ENCODE measurements at places on chromosomes 13 and 19.

GRCh38 chr13:111790621-111791020, 276.3 kb upstream of the SOX1 start:
- DNase-seq = no peak

DNA sequence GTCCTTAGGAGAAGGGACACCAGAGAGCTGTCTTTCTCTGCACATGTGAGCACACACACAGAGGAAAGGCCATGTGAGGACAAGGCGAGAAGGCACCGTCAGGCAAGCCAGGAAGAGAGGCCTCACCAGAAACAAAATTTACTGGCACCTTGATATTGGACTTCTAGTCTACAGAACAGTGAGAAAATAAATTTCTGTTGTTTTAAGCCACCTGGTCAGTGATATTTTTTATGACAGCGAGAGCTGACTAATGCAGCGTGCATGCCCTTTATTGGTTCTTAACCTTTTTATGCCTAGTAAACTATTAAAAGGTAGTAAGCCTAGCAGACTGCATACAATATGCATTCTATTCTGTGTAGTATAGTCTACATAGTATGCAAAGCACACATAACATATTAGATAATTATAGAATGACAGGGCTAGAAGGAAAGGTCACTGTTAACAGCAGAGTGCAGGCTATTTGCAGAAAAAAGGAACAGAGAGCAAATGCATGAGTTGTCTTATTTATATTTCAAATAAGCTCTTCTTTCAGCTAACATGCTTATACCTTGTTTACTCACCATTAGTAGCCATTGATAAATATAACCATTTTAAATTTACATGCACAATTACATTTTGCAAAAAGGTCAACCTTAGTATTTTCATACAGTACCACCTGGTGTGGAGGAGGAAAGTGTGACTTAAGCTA, 25.2 kb upstream of the KATNAL1 start:
- DNase-seq = no peak

DNA sequence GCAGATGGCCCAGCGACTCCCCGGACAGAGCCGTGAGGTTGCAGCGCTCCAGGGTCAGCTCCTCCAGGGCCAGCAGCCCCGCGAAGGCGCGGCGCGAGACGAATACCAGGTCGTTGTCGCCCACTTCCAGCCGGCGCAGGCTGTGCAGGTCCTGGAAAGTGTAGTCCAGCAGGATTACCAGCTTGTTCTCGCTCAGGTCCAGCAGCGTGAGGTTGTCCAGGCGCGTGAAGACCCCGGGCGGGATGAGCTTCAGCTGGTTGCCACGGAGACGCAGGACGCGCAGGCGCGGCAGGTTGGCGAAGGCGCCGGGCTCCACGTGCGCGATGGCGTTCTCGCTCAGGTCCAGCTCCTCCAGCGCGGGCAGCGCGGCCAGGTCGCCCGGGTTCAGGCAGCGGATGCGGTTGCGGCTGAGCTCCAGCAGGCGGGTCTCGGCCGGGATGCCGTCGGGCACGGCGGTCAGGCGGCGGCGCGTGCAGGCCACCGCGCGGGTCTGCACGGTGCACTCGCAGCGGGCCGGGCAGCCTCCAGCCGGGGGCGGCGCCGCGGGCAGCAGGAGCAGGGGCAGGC, 9.3 kb upstream of the PEAK3 start:
- no peak for DNase-seq

DNA sequence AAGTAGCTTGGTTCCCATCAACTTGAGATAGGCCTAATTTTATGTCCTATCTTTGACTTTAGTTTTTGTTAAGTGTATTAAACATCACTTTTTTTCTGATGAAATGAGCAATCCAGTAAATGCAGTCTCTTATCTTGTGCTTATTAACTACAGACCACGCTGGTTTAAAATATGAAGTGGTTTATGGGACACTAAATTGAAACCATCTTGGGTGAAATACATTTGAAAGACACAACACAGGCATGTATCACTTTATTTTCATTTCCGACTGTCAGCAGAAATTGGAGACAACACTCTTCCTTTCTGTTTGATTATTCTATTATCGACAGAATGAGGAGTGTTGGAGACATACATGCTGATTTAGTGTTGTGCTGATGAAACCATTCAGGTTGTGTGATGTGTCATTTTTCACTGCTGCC, 447.7 kb downstream of the GPC6 start:
- DNase-seq = no peak

DNA sequence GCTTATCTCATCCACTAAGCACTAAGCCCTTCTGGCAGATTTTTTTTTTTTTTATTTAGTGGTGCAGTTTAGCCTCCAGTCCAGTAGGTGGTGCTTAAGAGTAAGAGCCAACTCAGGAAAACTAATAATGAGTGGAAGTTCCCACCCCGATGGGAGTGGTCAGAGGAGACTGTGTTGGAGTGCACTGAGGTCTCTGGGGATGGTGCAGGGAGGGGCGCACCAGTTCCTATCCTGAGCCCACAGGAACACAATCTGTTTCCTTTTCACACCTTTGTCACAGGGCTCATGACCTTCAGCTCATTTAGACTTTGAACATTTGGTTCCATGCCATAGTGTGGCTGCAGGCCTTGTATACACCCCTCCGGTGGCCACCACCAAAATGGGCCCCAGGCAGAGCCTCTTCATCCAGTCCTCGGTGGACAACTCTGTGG, 367.4 kb downstream of the SPRY2 start:
- no peak for DNase-seq

DNA sequence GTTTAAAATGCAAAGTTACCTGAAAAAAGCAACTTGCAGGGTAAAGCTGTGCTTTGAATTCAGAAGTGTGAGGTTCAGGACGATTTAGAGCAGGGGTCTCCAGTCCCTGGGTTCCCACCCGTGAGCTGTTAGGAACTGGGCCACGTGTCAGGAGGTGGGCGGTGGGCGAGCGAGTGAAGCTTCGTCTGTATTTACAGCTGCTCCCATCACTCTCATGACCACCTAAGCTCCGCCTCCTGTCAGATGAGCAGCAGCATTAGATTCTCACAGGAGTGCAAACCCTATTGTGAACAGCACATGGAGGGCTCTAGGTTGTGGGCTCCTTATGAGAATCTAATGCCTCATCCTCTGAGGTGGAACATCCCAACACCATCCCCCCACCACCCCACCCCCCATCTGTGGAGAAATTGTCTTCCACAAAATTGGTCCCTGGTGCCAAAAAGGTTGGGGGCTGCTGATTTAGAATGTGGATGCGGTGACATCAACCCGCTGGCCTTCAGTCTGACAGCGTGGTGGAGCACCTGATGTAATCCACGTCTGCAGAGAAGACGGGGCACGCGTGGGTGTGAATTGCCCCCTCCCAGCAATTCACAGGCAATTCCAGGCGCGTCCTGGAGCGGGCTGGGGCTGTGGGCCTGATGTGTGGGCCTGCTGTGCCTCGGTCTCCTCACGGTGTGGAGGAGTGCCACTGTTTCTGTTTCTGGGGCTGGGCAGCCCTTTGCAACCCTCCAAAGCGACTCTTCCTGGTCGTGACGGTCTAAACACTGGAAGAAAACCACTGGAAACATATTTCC, 214.0 kb upstream of the SOX1 start:
- DNase-seq = no peak

- no peak for DNase-seq
These were observed 818.2 kb downstream of the UQCRFS1 start for GRCh38 chr19:28394725-28395124.

DNA sequence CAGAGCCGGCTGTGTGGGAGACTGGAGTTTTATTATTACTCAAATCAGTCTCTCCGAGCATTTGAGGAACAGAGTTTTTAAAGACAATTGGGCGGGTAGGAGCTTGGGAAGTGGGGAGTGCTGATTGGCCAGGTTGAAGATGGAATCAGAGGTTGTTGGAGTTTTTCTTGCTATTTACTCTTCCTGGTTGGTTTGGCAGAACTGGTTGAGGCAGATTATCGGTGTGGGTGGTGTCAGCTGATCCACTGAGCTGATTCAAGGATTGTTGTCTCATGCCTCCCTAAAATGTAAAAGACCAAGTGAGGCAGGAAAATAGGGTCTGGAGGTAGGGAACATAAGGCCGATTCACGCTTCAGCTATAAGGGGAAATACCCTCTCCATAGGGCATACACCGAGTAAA, 1.3 kb upstream of the TDRD12 start:
- no peak for DNase-seq

GRCh38 chr19:17220207-17220758, 5.1 kb downstream of the USE1 start:
- peak; percentile 16 for DNase-seq

GRCh38 chr13:61045251-61045650, 370.4 kb downstream of the PCDH20 start:
- no peak for DNase-seq

DNA sequence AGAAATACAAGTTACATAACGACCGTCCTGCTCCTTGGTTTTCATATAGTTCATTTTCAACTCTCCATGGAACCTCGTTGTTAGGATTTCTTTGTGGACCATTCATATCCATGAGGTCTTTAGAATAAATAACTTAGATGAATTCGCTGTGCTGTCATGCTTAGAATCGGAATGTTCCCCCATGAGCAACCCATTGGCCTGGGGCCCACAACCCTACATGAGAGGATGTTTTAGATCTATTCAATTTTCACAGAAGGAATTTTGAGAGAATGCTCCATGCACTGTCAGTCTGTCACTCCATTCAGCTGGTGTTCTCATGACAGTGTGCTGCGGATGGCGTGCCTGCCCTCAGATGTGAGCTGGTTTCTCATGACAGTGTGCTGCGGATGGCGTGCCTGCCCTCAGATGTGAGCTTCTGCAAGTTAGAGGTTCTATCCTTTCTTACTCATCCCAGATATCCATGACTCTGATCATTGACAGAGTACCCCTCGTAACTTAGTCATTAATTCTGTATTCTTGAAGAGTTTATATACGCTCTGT, 1193.1 kb downstream of the EFNB2 start:
- no peak for DNase-seq

DNA sequence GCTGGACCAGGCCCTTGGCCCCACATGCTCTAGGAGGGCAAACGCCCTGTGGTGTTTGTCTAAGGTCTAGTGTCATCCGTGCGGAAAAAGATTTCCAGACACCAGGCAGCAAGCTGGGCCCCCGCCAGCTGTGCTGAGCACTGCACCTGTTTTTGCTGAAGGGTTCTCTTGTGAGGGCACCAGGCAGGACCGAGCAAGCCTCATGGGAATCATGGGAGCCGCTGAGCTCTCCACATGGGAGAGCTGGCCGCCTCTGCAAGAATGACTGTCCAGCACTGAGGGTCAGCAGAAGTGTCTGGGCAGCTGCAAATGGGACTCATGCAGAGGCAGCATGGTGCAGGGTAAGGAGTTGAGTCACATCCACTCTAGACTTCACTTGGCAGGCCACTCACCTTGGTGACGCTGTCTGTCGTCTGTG, 12.0 kb downstream of the B3GNT8 start:
- no peak for DNase-seq

DNA sequence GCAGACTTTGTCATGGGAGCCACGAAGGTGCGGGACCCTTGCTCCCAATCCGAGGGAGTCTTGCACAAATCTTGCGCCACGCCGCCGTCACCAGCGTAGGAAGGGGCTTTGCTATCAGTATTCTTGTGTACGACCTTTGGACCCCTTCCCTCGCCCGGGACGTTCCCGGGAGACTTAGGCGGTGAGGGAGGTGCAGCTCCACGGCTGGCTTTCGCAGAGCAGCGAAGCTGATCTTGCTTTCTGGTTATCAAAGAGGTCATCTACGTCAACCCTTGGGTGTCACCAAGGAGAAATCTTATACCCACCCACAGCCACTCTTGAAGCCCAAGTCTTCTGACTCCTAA, 583 bp downstream of the TECR start:
- DNase-seq = no peak

DNA sequence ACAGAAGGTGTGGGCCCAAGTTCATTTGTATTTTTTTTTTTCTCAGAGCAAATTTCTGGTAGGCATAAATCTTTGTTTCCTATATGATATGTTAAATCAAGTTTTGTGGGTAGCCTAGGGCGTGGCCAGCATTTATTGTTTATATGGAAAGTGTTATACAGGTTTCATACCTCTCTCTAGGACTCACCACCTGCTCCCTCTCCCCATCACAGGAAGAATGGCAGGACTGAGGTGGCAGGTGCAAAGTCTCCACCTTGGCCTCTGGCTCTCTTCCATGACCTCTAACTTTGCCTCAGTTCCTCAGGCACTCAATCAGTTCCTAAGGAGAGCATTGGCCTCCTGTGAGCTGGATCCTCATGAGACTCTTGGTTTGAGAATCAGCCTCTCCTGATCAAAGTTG, 172.3 kb upstream of the TSC22D1 start:
- DNase-seq = no peak

DNA sequence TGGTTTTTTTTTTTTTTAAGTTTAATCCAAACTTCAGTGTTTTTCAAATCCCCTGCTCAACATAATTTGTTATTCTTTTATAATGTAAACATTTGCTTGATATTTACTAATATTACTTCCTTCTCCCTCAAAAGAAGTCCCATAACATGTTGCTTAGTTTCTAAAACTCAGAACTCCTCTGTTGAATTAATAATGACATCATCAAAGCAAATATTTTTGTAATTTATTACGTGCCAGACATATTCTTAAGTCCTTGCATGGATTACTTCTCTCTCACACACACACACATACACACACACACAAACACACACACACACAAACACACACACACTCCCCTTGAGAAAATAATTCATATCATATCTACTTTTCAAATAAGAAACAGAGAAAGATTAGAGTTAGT, 1432.3 kb upstream of the SPRY2 start:
- no peak for DNase-seq

DNA sequence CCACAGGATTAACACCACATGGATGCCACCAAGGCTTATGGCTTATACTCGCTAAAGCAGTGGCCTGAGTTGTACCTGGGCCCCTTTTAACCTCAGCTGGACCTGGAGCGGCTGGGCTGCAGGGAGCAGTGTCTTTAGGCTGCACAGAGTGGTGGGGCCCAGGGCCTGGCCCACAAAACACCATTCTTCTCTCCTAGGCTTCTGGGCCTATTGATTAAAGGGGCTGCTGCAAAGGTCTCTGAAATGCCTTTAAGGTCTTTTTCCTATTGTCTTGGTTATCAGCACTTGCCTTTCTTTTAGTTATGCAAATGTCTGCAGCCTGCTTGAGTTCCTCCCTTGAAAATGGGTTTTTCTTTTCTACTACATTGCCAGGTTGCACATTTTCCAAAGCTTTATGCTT, 973.9 kb upstream of the PRR20A start:
- DNase-seq = no peak

DNA sequence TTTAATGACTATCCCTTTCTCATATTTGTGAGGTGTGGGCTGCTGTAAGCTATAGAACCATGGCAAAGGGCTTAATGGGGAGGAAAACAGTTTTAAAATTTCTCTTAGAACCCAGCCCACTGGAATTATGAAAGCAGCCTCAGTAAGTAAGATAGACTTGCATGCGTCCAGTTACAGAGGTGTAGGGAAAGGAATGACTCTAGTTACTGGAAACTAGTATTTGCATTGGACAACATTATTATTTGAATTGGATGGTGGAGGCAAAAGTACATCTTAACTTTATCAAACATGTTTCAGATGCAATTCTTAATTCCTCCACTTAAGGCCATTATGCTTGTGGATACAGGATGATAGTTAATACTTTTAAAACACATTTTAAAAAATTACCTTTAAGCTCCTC, 292.9 kb downstream of the SPRY2 start:
- no peak for DNase-seq

- DNase-seq = peak; percentile 80
These were observed 27.5 kb upstream of the SHKBP1 start for GRCh38 chr19:40549007-40549708.
